Stimulated activated CD8-positive, alpha-beta memory T cell treated with anti-CD3 and anti-CD28 coated beads, Interleukin-7, amount 100 ng/mL, for 4 hours (primary cell): ENCODE measurements at places on chromosomes 7 and 10.

- no peak for DNase-seq
These were observed 74.6 kb upstream of the EGFR start for GRCh38 chr7:54944179-54944578.

DNA sequence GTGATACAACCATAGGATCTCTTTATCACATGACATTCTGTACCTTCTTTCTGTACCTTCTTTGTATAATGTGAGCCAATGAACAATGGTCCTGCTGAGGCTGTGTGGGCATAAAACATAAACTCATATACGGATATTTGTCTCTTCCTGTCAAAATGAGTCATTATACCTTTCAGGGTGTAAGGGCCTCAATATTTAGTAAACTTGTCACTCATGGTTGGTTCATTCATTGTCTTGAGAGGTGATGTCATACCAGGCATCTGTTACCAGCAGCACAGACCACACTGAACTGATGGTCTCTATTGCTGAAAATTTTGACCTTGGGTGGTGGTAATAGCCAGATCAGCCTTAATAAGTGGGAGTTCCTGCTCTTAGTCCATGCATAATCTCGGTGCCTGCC is 287.6 kb upstream of the TPK1 start:
- no peak for DNase-seq

DNA sequence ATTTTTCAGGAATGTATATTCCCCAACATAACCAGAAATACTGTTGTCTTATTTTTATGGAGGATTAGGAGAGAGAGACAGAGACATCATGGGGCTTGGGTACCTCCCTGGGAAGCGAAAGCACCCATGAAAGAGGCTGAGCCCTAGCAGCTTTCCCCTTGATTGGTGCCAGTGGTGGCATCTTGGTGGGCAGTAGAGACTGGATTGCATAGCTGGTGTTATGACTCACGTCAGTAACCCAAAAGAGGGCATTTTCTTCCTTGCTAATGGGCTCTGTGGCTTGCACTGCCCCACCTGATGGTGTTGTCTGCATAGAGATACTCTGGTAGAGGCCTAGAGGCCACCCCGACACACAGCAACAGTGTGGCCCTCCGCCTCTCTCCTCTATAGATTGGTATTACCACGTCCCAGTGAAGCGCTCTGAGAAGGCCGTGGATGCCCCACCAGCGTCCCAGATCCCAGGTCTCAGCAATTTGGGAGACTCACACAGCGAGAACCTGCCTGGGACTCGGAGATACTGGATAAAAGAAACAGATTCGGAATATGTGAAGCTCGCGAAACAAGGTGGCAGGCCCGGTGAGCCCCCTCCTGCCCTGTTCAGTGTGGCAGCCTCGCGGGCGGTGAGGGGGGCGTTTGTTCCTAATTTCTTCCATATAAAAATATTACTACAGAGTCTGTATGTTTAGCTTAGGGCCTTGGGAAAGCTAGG is 5.8 kb downstream of the C7orf57 start:
- DNase-seq, result no peak

DNA sequence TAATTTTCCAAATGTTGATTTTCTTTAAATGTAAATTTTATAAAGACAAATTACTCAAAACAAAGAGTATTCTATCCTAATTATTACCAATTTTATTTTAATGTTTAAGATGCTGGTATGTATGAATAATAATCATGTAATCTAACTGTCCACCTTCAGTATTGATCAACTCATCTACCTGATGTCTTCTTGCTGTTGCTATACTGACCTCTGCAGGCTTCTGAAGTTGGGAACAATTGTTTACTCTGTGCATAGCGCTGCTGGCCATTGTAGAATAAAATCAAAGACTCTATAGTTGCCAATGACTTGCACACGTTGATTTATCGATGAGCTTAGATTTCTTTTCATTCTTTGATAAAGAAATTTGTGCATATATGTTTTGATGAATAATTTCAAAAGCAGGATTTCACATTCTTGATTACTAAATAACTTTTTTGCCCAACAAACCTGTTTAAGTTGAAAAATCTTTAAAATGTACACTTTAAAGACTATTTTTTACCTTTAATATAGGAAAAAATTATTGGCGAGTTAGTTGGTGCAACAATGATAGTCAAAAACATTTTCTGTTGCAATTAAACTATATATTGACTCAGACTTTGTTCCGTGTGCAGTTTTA is 282.3 kb downstream of the TFEC start:
- DNase-seq, result no peak

GRCh38 chr10:71159892-71160291 is 52.5 kb upstream of the UNC5B start:
- no peak for DNase-seq

DNA sequence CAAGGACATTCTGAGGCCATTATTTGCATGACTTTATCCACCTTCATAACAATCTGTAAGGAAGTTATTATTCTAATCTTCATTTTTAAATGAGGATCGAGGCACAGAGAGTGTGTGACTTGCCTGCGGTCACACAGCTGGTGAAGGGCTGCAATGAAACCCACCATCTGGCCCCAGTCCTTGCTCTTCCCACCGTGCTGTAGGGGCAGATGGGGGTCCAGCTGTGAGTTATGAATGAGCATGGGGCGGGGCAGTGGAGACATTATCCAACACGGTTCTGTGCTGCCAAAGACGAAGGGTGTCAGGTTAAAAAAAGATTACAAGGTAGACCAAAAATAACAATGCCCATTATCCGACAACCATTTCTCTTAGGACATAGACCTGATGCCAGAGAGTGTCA is 417.5 kb upstream of the MGMT start:
- DNase-seq, result no peak

DNA sequence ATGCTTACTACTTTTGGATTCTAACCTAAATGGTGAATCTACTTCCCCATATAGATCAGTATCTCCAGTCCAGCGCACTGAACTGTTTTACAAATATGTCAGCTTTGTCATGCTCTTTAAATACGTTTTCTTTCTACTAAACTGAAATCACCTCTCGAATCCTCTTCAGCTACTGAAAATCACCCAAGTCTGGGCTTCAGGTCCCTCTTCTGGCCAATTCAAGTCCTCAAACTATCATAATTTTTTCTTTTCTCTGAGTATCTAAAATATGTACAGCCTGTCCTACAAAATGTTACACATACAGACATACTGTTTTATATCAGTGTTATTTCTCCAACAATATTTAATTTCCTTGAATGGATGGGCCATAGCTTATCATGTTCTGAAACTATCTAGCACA is 84.2 kb downstream of the CACNA2D1 start:
- no peak for DNase-seq

- no peak for DNase-seq
These were observed 48.6 kb downstream of the FAM20C start for GRCh38 chr7:240887-241421.

DNA sequence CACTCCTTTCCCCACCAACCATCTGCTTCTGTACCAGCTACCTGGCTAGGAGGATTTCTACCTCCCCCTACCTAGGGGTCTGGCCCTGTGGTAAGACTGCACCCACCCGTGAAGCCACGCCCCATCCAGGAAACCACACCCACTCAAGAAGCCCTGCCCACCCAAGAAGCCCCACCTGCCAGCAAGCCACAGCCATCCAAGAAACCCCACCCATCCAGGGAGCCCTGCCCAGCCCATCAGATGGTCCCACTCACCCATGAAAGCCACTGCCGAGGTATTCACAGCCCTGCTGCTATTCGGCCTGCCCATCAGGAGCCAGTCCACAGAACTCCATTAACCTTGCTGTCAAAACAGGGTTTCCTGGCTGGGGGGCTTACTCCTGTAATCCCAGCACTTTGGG is 15.6 kb upstream of the MUC3A start:
- no peak for DNase-seq

DNA sequence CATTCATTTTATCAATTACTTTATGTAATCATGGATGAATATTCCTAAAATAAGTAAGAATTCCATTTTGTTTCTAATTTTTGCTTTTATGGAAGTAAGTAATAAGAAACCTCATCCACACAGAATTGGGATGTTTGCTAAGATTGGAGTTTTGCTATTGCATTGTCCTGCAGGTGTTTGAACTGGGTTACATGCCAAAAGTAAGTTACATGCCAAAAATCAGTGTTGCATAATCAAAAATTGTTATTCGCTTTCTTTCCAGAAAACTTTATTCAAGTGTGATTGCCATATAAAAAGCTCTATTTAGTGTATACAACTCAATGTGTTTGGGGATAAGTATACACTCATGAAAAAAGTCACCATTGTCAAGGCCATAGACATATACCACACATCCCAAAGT is 346.7 kb upstream of the PLXDC2 start:
- DNase-seq, result no peak

DNA sequence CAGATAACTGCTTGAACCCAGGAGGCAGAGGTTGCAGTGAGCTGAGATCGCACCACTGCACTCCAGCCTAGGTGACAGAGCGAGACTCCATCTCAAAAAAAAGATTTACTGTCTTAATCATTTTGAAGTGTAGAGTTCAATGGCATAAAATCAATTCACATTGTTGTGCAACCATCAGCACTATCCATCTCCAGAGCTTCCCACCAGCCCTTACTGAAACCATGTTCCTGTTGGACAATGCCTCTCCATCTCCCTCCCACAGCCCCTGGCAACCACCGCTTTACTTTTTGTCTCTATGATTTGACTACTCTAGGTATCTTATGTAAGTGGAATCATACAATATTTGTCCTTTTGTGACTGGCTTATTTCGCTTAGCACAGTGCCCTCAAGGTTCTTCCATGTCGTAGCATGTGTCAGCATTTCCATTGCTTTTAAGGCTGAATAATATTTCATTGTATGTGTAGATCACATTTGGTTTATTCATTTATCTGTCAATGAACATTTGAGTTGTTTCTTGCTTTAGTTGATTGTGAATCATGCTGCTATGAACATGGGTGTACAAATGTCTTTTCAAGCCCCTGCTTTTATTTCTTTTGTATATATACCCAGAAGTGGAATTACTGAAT is 33.1 kb downstream of the NACAD start:
- DNase-seq, result no peak

GRCh38 chr10:86226781-86227201 is 139.8 kb downstream of the GRID1 start:
- no peak for DNase-seq

DNA sequence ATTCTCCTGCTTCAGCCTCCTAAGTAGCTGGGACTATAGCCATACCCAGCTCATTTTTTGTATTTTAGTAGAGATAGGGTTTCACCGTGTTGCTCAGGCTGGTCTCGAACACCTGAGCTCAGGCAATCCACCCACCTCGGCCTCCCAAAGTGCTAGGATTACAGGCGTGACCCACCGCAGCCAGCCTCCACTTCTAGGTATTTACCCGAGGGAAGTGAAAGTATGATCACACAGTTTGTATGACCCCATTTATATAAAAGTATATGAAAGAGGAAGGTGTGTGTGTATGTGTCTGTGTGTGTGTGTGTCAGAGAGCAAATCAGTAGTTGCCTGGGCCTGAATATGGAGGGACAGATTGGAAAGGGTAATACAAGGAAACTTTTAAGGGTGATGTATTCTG is 2.0 kb upstream of the PURB start:
- no peak for DNase-seq

DNA sequence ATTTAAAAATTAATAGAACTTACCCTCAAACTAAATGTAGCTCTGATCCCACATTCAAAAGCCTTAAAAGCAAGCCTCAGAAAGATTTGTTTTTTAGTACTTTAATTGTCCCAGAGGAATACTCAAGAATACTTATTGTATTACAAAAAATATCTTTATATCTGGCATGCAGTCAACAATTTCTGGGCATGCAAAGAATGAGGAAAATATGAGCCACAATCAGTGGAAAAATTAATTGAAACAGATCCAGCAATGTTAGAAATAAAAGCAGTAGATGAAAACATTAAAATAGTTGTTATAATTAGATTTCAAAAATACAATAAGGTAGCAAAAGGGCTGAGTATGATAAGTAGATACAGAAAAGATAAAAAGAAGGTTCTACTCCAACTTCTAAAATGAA is 154.7 kb downstream of the PON1 start:
- no peak for DNase-seq

DNA sequence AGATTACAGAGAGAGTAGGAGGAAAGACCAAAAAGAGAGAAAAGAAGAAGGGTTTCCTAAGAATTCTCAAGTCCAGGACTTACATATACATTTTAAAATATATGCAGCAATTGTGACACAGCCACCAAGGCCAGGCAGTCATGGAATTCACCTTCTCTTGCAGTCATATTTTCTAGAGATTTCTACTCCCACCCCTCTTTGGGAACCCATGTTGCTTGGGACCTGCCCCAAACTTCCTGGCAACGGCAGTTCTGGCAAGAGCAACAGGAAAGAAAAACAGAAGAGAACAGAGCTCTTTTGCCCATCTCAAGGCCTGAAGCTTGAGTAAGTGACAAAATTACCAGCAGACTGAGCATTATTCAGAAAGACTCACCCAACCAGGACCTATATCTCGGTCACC is 128.3 kb upstream of the ASAH2 start:
- no peak for DNase-seq

DNA sequence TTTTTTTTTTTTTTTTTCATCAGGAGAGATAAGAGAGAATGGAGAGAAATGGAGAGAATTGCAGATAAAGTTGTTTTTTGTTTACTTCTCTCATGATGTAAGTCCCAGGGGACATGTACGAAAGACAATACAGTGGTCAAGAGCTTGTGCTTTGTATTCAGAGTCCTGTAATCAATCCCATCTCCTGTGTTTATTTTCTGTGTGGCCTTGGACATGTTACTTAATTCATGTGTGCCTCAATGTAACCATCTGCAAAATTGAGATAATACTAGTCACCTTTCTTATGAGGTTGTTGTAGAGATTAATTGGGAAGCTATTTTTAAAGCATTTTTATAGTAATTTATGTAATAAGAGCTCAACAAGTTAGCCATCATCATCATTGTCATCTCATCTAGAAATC is 117.5 kb downstream of the CDK14 start:
- DNase-seq, result no peak
